ENCODE measurements at places on chromosomes 6 and 20.

GRCh38 chr6:84847390-84848160 lies 83.2 kb upstream of the TBX18 start:
- no peak for DNase-seq

- no peak for DNase-seq
Measured at GRCh38 chr6:163897669-163898068, 483.2 kb downstream of the QKI start.

GRCh38 chr20:52923123-52923937 lies 48.8 kb upstream of the TSHZ2 start:
- DNase-seq, result no peak

- DNase-seq, result no peak
Measured at GRCh38 chr20:36145877-36146707, 8.4 kb upstream of the EPB41L1 start.

GRCh38 chr6:110485491-110485890 lies 9.1 kb upstream of the SLC22A16 start:
- no peak for DNase-seq

GRCh38 chr6:21987501-21987957 lies 309.3 kb downstream of the PRL start:
- DNase-seq, result no peak

- DNase-seq, result no peak
Measured at GRCh38 chr6:158068893-158069799, 87.5 kb downstream of the SYNJ2 start.

DNA sequence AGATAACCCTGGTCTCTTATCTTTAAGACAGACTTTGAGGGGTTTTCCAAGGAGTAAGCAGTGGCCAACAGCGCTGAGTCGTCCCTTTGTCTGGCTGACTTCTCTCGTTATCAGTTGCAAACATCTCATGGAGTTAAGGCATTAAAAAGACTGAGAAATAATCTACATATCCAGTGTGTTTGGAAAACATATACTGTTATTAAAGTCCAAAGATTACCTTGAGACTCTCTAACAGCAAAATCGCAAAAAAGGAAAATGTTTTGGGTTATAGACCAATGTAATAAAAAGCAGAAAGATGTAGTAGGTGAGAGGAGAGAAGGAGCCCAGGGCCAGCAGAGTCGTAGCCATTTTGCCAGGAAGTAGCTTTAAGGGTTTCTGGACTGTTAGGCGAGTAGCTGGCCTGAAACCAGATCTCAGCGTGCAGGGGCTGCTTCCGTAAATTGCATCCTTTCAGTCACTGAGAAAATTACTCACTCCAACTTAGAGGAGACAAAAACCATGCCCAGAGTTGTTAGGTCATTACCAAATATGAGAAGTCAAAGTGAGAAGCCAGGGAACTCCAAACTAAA lies 24.6 kb downstream of the MYLK4 start:
- DNase-seq, result no peak

GRCh38 chr20:48766205-48766604 lies 61.6 kb downstream of the PREX1 start:
- DNase-seq, result no peak

GRCh38 chr6:70413992-70414494 lies 735 bp downstream of the FAM135A start:
- DNase-seq, result no peak

DNA sequence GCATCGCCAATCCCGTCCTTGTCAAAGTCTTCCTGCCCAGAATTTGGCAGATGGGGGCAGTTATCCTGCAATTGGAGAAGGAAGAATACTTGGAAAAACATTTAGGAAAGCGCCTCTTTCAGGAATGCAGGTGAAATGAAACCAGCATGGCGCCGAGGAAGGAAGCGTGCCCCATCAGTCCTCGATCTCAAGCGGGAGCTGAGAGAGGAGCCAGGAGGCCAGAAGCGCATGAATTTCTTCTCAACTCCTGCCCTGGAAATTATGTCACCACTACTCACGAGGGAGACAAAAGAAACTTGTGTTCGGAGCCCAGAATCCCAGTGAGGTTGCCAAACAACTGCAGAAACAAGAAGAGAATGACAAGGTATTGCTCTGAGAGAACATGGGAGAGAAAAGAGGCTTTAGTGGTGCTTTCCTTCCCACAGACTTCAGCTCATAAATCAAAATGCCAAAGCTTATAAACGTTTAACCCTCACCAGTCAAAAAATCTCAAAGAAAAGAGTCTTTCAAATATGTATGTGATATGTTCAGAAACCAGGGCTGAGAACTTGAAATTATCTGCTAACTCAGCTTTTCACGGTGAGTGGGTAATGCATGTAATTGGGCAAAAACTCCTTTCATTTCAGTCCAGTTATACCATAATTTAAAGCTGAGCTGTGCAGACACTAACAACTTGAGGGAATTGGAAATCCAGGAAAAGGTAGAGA lies 23.9 kb downstream of the THBS2 start:
- DNase-seq, result no peak

DNA sequence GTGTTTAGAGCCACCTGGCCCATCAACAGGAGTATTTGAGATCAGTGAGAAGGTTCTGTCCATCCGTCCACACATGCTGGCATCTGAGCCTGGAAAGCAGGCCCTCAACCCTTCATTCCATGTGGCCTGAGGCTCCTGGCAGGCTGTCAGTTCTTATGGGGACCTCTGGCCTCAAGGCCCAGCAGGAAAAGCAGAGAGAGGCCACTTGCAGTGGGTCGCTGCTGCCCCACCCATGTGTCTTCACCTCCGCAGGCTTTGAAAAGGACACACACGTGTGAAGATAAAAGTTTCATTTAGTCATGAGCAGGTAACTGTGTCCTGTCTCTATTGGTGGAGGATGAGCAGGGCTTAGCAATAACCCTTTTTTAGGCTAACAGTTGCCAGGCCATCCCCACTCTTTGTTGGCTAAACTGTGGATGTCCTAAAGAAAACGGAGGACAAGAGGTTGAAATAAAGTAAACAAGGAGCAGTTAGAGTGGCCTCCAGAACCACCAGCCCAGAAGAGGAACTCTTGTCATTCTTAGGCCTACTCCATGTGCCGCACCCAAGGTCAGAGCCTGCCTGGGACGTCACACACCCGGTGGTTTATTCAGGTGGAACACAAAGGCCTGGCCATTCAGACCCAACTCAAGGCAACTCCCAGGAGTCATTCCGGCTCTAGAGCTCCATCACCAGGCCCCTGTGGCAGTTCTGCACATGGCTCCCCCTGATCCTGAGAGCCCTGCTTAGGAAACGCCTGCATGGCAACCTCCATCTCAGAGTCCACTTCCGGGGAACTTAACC lies 143.4 kb upstream of the CST7 start:
- DNase-seq, result no peak

GRCh38 chr20:11188843-11189603 lies 515.2 kb upstream of the JAG1 start:
- DNase-seq, result no peak

- DNase-seq, result no peak
Measured at GRCh38 chr6:90177544-90178383, 118.9 kb downstream of the BACH2 start.

DNA sequence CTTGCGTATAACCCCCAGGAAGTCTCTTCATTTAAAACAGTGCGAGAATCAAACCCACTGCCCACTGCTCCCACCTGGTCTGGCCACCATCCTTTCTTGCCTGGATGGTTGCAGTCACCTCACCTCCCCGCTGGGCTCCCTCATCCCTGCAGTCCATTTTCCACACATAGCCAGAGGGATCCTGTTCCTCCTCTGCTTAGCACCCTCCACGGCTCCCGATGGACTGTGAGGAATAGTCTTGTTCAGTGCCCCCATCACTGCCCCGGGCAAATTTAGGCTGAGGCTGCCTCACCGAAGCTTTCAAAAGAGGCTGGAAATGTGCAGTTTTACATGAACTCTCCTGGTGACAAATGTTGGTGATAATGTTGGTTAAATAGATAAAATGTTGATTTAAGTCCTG lies 17.7 kb downstream of the KCNG1 start:
- DNase-seq, result no peak

DNA sequence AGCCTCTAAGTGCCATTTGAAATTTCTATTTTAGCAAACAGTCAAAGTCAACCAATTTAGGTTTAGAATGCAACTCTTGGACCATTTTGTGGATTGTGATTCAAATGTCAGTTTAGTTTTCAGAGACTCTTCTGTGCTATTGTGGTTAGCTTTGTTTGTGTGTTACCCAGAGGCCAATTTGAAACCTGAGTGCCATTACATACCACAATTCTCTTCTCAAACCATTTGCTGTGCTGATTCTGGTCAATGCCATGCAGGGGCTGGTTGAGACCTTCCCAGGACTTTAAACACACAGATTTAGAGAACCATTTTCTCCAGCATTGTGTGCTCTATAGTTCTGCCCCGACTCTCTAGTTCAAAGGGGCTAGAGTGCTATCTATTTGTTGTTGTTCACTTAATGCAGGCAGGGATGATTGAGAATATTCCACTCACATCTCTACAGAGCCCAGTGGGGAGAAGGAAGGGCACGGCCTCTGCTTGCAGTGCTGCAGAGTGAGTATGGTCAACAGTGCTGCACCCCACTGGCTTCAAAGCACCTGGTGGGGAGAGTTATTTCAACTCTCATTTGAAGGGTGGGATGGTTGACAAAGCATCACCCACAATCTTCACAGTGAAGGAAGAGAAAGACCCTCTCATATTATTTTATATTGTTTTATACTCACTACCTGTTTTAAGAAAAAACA lies 738.2 kb downstream of the COL12A1 start:
- DNase-seq, result no peak

DNA sequence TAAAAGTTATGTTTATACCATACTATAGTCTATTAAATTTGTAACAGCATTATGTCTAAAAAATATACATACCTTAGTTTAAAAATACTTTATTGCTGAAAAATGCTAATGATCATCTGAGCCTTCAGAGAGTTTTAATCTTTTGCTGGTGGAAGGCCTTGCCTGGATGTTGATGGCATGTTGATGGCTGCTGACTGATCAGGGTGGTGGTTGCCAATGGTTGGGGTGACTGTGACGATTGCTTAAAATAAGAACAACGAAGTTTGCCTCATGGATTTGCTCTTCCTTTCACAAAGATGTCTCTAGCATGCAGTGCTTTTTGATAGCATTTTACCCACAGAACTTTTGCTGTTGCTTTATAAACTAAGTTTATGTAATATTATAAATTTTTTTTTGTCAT lies 68.6 kb downstream of the QKI start:
- no peak for DNase-seq

GRCh38 chr6:149471801-149472200 lies 13.0 kb downstream of the ZC3H12D start:
- DNase-seq, result no peak

GRCh38 chr20:50798650-50799049 lies 3.8 kb downstream of the BCAS4 start:
- DNase-seq, result no peak

GRCh38 chr20:11582060-11582459 lies 335.6 kb upstream of the BTBD3 start:
- DNase-seq, result no peak

DNA sequence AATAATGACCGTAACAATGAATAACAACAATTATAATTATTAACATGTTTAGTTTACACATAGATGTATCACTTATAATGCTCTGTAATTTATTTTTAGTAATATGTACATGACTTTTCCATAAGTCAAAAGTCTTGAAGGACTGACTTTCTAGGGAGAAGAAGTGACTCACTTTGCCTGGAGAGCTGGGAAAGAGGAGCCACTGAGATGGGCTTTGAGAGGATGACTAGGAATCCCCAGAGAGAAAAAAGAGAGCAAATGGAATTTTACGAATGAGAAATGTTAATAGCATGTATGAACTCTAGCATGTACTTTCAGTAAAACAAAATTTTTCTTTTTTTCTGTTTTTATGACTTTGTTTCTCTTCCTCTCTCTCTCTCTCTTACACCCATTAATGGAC lies 67.8 kb upstream of the RALY start:
- DNase-seq, result no peak

DNA sequence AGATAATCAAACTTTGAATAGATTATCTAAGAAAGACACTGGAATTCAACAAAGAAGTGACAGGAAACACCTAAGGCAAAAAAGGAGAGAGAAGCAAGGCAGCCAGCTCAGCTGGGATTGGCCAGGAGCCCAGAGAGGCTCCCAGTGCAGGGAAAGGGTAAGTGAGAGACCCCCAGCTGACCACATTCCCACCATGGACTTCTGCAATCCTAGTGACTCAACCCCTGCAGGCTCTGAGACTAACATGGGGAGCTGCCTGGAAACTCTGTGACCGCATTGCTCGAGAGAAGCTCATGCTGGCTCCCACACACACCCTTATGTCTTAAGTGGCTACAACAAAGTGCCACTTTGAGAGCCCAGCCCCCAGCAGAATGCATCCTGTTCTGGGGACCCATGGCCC lies 215.1 kb downstream of the PACRG start:
- no peak for DNase-seq

DNA sequence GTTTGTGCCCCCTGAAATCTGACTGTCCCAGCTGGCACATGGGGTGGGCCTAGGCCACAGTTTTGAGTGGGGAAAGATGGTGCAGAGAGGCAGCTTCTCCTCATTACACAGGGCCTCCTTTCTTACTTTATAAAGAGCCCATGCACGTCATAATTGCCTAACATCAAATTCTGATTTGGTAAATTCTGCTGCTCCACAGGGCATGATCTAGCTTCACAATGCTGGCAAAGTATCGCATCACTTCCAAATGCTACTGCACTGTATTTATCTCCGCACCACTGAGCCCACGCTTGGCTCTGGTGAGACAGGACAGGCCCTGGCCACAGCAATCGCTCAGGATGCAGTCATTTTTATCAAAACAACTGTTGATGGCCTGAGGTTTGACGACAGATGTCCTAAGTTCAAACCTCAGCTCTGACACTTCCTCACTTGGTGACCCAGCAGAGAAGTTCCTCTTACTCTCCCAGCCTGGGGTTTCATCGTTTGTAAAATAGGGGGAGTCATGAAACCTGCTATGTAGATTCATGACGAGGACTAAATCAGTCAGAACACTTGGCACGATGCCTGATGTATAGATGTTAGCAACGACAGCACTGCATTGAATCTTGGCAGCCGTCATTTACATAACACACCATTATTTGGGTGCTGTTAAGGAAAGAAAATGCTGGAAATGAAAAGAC lies 187.9 kb downstream of the TTLL2 start:
- DNase-seq, result no peak

- no peak for DNase-seq
Measured at GRCh38 chr20:44405257-44405656, 49.8 kb downstream of the HNF4A start.

DNA sequence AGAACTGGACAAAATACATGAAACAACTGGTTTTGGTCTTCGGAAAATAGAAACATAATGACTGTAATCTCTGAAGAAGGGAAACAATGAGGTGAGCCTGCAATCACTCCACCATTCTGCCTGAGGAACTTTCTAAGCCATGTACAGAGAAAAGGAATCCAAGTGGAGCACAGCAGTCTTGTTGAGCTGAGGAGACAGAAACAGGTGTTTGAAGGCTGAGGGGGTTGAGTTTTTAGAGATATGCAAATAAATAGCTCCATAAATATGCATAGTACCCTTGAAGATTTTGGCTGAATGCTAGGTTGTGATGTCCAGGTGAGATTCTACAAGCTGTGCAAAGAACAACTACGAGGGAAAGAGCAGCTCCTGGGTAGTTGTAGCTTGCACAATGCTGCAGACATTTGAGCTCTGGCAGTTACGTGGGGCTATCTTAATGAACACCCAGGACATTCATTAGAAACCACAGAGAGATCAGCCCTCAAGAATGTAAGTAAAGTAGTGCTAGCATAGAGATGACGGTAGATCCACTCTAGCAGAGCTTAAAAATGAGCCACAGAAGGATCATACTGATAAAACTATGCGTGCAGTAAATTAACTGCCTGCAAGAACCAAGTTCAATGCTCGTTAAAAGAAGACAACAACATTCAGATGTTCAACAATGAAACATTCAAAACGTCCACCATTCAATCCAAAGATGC lies 24.3 kb downstream of the TUBB2B start:
- no peak for DNase-seq

GRCh38 chr6:55866128-55866527 lies 9.3 kb downstream of the BMP5 start:
- no peak for DNase-seq
